ENCODE measurements at places on chromosomes 16 and 17.
A peak's percentile ranks its signal among the peaks of the same experiment; 100 is the strongest.

DNA sequence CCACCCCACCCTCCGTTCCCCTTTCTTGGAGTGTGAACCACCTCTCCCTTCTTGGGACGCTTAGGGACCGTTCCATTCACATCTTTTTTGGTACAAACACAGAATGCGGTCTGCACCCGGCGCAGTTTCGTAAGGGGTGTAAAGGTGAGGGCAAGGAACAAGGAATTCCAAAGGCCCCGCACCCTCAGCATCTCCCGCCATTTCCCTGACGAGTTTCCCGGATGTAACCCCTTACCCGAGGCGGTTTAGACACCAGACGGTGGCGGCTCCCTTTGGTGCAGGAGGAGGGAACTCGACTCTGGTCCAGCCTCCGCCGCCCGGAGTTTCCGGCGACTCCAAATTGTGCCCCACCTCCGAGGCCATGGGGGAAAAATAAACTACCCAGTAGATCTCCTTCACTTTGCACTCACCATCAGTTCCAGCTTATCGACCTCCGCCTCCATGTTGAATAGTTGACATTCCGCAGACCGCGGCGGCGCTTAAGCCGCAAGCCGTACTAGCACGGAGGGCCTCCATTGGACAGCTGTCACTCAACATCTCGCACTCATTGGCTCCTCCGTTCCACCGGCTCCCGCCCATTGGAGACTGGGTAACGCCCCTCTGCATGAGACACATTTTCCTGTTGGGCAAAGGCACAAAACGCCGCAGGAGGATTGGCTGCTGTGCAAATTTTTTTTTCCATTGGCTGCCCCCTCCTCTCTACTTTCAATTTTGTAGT is at the start of gene SKA2:
SKA2 (minus strand) TSS at position 466 of the 718 bp plus-strand sequence; CDS start at position 443, 23 bp downstream.
- peak; percentile 99 for DNase-seq

DNA sequence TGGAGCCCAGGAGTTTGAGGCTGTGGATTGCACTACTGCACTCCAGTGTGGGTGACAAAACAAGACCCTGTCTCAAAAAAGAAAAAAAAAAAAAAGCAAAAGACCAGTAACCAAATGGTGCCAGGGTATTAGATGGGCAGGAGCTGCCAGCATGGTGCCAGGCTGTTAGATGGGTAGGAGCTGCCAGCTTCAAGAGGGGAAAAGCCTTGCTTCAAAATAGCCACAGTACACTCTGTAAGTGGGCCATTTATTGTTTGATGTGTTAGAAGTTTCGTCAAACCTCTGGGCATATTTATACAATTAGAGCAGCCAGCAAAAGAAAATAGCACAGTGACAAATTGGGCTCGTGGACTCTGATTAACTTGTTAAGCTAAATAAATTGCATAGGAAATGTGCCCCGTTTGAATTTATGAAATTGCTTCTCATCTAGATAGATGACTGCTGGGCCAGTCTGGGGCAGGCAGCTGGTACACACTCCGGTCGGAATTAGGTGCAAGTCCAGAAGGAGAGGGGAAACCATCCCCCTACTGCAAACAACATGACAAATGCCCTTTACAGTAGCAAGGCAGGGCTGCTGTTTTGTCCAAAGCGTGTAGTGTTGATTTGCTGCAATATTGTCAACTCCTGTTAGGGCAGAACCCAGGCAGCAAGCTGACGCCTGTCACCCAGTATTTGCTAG is 126.3 kb upstream of the IRX3 start:
- DNase-seq, result no peak

DNA sequence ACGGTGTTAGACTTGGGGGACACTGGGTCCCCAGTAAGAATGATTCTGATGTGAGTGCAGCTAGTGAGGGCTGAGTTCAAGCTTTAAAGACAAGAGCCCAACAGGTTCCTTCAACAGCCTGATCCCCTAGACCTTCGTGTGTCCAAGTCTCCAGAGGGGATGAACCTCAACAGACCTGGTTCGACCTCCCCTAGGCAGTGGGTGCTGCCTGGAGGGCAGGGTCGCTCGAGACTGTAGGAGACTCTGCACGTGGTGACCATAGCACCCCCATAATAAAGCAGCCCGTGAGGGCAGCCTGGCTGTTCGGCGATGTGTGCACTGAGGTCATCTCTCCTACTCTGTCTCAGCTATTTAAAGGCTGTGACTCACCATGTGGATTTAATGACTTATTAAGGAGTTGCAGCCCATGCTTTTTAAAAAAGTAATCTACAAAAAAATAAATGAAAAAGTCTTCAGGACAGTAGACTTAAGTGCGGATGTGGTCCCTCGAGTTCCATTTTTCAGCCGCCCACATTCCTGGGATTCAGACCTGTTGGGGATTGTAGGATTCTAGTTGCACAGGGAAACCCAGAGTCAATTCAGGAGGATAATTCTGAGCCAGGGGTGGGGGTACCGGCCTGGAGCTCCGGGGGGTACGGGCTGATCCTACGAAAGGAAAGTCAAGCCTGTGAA is 23.4 kb upstream of the METRNL start:
- peak; percentile 77 for DNase-seq

- no peak for DNase-seq
These were observed 31.1 kb downstream of the SNN start for GRCh38 chr16:11699234-11699894.

DNA sequence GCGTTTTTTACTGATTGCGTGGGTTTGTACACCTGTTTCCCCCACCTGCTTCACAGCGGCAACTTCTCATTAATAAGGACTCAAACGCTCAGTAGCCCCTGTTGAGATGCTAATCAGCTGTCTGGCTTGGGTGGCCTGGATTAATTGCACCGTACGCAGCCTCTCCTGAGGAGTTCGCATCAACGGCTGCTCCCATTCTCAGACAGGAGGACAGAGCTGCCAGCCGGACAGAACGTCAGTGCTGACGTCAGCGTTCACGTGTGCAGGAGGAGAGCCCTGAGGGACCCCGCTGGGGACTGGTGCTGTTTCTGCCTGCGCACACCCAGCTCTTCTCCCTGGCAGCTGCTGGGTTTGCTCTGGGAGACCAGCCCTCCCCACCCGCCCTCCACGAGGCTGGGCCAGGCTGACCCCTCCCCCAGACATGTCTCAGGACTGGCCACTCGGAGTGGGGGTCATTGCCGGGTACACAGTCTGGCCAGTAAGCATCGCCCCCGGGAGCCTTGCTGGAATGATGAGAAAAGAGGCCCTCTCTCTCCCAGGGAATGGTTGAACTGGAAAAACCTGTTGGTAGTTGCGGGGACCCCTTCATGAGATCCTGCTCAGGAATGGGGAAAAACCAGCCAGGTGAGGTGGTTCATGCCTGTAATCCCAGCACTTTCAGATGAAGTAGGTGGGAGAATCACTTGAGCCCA is 5.7 kb upstream of the BANP start:
- DNase-seq, result no peak

DNA sequence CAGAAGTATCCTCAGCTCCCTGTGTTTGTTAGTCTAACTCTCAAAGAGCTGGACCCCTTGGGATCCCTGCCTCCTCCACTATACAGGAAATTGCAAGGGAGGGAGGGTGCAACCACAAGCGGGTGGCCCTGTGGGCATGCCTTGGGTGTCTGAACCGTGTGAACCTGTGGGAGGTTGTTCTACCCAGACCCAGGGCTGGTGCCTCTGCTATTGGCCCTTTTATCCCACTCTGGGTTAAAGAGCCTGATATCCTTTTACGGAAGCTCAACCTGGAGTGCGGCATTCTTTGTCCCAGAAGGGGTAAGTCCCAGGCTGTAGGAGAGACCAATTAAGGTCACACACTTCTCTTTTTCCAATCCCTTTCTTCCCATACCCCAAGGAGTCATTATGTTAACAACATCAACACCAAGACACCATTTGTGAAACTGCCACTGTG is 53.4 kb downstream of the ARSG start:
- peak; percentile 51 for DNase-seq

- no peak for DNase-seq
These were observed 45.4 kb downstream of the CDH1 start for GRCh38 chr16:68782198-68783174.

GRCh38 chr17:79617740-79618382 is 7.0 kb upstream of the RBFOX3 start:
- no peak for DNase-seq

DNA sequence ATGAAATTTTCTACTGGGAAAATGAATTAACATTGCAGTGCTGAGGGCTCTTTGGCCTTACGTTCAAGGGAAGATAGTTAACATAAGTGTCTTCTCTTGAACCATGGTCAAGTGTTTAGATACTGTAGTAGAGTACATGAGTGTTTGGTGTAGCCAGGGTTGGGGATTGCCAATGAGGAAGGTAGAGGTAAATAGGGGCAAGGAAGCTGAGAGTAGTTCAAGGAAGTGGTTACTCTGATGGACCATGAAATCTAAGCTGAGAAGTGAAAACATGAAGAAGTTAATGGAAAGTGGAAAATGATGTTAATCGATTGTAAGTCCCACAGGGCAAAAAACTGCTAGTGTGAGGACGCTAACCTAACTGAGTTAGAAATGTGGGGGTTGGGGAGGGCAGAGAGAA is 249.6 kb upstream of the AXIN2 start:
- no peak for DNase-seq

- peak; percentile 66 for DNase-seq
These were observed 16.6 kb downstream of the CD7 start for GRCh38 chr17:82300707-82301270.

DNA sequence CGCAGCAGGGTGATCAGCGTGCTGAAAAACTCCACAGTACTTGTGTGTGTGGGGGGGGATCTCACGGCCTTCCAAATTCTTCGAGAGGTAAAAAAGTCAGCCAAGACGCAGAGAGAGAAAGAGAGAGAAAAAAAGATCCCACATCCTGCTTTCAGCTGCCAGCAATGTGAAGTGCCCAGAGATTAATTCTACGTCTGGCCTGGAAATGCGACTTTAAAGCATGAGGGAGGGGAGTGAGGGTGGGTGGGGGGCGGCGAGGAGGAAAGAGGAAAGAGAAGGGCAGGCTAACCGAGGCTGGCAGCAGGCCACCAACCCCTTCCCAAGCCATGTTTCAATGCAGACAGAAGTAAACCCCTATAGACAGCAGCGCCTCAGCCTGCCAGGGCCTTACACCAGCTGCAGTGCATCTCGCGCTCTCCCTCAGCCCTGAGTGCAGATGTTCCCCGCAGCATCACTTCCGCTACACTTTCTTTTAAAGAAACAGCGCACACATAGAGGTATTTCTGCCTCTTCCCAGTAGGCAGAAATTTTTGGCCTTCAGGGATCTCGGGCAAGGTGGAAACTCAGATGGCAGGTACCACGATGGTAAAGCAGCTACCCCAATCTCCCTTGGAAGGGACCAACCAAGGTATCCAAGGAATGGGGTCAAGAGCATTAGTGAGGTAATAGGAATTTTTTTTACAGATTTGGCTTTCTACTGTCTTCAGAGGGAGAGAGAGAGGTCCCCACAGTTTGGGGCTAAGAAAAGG is 87.8 kb downstream of the SMG6 start:
- DNase-seq, result no peak

- DNase-seq, result no peak
These were observed 36.6 kb downstream of the TNRC6A start for GRCh38 chr16:24766057-24766456.

- DNase-seq, result no peak
These were observed 7.7 kb downstream of the AKTIP start for GRCh38 chr16:53495325-53495724.

GRCh38 chr16:3625911-3626732 is 14.7 kb upstream of the SLX4 start:
- no peak for DNase-seq

GRCh38 chr17:39752241-39752881 is 14.6 kb downstream of the GRB7 start:
- no peak for DNase-seq

DNA sequence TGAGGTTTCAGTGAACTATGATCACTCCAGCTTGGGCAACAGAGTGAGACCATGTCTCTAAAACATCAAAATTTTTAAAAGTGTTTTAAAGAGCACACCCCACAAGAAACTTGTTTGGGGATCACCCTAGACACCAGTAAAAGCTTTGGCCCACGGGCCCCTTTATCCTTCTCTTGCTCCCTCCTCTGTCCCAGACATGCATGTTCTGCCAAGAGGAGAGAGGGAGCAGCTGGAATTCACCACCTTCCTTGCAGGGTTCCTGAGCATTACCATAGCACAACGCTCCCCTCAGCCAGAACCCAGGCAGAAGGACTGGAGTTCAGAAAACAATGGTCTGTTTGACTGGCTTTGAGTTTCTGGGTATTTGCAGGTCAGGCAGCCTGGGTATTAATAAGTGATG is 214.3 kb upstream of the CDH5 start:
- no peak for DNase-seq

- DNase-seq, result no peak
These were observed 56.2 kb upstream of the ELAC2 start for GRCh38 chr17:13074026-13074425.

GRCh38 chr16:81553080-81553813 is 108.6 kb downstream of the CMIP start:
- no peak for DNase-seq

DNA sequence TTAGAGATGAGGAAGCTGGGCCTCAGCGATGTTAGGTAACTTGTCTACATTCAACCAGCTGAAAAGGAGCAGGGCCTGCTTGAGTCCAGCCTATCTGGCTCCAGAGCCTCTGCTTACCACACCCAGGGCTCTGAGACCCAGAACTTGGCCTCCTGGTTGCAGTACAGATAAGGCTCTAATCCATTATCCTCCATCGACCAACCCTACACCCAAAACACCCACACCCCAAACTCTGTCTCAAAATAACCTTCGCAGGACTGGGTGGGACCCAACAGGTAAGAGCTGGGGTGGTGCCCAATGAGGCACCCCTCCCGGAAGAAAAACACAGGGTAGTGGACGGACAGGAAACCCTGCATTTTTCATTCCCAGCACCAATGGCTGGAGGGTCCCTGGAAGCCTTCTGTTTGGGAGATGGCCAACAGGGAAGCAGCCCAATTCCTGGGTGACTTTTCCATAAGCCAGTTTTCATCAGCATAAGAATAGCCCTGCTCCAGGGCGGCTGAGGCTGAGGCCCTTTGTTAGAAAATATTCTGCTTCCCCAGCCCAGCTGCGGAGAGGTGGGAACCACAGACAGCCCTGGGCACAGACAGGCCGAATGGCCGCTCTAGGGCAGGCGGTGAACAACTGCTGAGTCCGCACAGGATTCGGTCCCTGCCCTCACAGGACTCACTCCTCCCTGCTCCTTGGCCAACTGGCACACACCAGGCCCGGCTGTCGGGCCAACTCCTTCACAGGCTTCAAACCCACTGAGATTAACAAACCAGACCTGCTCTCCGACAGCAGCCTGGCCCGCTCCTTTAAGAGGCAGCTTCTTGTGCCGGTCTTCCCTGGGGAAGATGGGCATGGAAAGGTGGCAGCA is 9.8 kb downstream of the SMIM5 start:
- DNase-seq, result no peak

DNA sequence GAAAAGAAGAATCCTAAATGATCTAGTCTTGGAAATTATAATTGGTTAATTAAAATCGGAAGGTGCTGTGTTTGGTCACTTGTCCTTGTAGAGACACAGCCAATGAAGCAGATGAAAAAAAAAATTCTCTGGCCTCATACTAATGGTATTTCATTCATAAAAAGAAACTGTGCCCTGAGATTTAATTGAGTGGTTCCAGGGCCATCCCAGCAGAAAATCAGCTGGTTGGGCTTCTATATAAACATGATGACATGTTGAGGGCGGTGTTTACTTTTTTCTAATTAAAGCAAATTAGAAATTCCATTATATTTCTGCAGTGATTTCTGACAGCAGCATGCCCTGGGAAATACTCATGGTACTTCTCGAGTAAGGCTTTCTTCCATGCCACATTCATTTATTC is 191.9 kb upstream of the KCNJ16 start:
- DNase-seq, result no peak
